Activated CD4-positive, alpha-beta T cell treated with anti-CD3 and anti-CD28 coated beads, Interleukin-2, amount 50 U/mL, for 16 hours (primary cell): ENCODE measurements at places on chromosomes 5 and 9.

- DNase-seq: no peak
Observed at GRCh38 chr5:72749362-72749997, 67.0 kb upstream of the TNPO1 start.

- no peak for DNase-seq
Observed at GRCh38 chr5:83474991-83475390, 3.4 kb downstream of the VCAN start.

DNA sequence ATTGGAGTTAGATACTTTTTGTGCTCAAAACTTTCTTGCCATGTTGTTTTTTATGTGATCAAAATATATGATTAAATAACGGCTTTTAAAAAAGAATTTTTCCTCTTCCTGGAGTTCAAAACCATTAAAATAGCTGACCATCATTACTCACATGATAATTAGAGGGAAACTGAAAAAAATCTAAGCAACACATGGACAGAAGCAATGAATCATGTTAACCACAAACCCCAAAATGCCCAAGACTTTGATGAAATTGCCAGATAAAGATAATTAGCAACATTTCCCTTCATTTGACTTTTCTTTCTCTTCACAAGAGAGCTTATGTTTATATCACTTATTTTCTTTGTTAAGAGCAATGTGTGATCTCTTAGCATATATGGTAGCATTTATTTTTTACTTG is 1294.2 kb downstream of the EFNA5 start:
- DNase-seq: no peak

- DNase-seq: no peak
Observed at GRCh38 chr5:60490597-60491166, 209.3 kb downstream of the DEPDC1B start.

GRCh38 chr5:87300744-87301143 is 33.1 kb downstream of the RASA1 start:
- DNase-seq: peak; percentile 66

DNA sequence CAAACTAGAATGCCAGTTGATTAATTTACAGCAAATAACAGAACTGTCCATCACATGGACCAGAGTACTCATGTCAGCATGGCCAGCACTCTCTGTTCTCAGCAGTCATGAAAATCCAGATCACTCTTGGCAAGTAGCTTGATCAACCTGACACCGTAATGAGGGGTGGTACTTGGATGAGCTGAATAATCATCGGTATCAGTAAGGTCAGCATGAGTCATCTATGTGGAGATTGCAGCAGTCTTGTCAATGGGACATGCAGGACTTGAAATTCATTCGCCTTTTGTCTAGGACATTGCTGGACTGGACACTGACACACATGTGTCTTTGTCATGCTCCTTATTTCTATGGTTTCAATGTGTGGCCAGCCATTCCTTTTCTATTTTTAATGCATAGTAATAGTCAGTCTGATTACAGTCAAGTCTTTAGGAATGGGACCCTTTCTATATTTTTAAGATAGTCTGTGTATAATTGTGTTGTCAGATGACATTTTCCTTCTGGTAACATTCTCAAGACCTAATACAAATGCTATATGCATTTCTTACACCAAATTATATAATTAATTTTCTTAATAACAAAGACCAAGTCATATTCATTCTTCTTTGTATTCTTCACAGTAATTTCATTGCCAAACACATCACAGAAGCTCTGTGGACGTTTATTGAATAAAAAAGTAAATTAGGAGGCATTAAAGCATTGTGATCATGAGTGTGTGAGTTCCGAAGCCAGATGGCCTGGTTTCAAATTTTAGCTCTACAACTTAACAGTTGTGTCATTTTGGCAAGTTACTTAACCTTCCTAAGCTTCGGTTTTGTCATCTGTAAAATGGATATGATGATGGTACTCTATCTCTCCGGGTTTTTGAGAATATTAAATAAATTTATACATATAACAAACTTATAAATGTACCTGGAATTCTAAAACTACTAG is 57.4 kb downstream of the ADAMTSL1 start:
- DNase-seq: no peak

DNA sequence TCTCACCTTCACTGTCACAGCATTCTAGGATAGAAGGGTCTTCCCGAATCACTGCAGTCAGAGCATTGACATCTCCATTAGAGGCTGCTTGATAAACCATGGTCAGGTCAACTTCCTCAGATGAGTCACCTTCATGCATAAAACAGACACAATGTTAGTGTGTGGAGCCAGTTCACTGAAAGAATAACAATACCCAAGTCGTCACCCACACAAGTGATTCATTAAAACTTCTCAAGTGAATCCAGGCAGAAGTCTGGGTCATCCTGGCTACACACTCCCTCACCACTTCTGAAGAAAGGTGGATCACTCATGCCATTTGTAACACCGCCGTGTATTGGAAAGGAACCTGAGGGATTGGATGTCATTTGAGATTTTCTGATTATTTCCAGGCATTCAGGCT is 49.6 kb downstream of the ANKRD55 start:
- DNase-seq: no peak

GRCh38 chr5:71482132-71482531 is 26.7 kb downstream of the BDP1 start:
- DNase-seq: no peak

DNA sequence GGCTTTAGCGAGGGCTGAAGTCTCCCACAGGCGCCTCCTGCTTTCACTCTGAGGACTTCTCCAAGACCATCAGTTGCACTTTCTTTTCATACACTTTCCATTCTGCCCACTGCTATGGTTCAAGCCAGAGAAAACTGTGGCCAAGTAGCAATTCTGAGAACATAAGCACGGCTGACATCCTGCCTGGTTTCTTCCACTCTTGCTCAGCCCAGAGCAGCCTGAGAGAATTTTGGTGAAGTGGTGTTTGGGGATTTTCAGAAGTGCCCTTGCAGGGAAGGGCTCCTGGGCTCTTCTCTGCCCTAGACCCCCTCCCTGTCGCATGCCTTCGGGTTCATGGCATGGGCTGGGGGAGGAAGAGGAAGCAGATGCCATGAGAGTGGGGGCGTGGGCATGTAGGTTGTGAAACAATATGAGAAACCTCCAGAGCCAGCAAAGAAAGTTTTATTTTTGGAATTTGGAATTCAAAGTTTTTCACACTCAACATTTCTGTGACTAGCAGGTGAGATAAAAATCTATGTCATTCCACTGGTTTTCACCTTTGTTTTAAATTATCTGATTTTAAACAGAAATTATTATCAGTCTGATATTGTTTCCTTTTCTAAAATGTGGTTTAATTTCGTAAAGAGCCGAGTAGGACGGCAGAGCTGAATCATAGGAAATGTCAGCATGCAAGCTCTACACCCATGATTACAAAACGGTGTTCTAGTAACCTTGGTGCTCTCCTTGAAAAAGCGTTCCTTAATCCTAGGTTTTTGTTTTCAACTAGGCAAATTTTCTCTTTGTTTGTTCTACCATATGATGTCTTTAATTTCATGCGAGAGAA is 27.8 kb upstream of the TNFSF8 start:
- DNase-seq: peak; percentile 74

GRCh38 chr9:16386007-16386826 is 484.3 kb downstream of the BNC2 start:
- DNase-seq: no peak

DNA sequence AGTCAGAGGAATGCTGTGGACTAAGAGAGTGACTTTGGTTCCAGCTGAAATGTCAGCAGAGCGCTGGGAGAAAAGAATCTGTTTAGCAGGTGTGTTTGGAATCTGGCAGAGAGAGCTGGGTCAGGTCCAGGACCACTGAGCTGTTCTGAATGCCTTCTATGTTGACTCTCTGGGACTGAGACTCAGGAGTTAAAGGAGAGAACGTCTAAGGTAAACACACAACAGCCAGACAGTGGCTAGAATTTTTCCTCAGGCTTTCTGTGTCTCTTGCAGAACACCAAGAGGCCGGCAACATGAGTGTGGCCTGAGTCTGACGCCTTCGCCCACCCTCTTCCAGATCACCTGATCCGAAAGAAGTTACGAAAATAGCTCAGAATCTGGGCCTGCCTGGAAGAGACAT is 107.2 kb upstream of the ZNF462 start:
- DNase-seq: no peak

GRCh38 chr9:109118808-109119438 is 824 bp downstream of the TMEM245 start:
- DNase-seq: no peak

DNA sequence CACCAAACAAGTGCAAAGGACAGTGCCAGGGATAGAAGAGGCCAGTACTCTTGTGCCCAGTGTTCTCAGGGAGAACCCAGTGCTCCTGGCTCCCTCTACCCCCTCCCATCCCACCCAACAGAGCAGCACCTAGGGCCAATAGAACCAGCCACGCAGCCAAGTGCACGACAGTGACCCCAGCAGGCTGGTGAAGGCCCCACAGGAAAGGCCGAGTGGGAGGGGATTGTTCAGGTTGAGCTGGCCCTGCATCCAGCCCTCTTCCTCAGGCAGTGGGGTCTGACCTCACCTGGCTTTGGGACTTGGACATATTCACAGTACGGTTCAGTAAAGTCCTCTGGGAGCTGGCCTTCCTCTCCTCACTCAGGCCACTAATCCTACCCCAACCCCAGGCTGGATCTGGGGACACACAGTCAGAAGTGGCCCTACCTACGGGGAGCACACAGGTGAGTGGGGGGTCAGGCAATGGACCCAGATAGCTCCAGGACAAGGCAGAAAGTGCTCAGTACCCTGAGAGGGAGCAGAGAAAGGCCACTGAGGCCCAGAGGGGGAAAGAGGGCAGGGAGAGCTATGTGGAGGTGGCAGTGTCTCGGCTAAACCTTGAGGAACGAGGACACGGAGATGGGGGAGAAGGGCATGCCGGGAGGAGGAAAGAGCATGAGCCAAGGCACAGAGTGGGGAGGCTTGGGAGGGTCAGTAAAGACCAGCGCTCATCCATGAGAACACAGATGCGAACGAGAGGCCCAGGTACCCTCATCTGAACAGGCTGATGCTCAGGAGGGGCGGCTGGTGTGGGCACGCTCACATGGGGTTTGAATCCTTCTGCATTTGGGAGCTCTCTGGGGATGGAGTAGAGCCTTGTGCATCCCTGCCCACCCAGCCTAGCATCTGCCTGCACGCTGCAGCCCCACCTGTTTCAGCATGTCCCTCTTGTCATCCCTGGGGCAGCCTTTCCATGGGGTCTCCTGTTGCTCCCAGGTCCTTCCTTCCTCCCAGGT is 25.6 kb downstream of the POLR1E start:
- DNase-seq: no peak

GRCh38 chr5:125034331-125034730 is 287.9 kb upstream of the ZNF608 start:
- DNase-seq: no peak

GRCh38 chr9:121289026-121289771 is 21.2 kb downstream of the GSN start:
- no peak for DNase-seq

- no peak for DNase-seq
Observed at GRCh38 chr5:94021246-94021645, 279.8 kb upstream of the POU5F2 start.

DNA sequence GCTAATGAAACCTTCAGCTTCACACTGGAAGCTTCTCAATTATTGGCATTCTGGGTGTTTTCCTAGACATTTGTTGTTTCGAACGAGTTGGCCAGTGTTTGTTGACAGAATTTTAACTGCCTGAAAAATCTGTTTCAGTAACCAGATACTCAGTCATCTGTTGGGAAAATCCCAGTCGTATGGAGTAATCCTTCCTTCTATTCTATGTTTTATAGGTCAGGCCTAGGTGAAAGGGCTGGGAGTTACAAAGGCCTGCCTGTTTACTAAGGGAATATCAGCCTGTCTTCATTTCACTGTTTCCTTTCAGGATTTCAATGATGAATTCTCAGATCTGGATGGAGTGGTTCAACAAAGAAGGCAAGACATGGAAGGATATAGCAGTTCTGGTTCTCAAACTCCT is 59.9 kb downstream of the GRAMD2B start:
- DNase-seq: no peak

DNA sequence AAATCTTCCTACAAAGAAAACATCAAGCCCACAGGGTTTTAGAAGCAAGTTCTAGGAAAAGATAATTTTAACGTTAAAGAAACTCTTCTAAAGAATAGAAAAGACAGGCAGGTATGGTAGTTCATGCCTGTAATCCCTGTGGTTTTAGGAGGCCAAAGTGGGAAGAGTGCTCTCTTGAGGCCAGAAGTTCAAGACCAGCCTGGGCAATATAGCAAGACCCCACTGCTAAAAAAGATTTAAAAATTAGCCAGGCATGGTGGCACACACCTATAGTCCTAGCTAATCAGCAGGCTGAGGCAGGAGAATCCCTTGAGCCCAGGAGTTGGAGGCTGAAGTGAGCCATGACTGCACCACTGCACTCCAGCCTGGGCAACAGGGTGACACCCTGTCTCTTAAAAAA is 193.3 kb downstream of the MLLT3 start:
- no peak for DNase-seq

GRCh38 chr9:36928670-36929349 is 105.3 kb downstream of the PAX5 start:
- DNase-seq: peak; percentile 83

- DNase-seq: no peak
Observed at GRCh38 chr5:44632344-44632743, 176.4 kb upstream of the MRPS30 start.

DNA sequence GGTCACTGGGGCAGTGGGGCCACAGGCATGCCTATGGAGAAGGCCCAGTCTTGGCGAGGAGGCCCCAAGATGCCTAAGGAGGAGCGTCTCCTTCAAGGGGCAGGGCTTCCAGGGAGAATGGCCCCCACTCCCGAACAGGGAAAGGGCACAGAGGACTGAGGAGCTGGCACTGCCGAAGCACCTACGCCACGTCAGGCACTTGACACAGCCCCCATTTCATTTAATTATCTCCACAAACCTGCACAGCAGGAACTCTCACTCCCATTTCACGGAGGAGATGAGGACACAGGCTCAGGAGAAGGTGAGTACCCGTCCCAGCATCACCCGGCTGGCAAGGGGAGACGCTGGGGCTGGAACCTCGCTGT is 26.0 kb downstream of the EGR1 start:
- DNase-seq: no peak
